NCI-H510A treated with DMSO at 0.1 percent for 48 hours (cell line): ENCODE measurements at places on chromosomes 2 and 18.

- DNase-seq = no peak
These were observed 33.3 kb downstream of the VSNL1 start for GRCh38 chr2:17573804-17574175.

DNA sequence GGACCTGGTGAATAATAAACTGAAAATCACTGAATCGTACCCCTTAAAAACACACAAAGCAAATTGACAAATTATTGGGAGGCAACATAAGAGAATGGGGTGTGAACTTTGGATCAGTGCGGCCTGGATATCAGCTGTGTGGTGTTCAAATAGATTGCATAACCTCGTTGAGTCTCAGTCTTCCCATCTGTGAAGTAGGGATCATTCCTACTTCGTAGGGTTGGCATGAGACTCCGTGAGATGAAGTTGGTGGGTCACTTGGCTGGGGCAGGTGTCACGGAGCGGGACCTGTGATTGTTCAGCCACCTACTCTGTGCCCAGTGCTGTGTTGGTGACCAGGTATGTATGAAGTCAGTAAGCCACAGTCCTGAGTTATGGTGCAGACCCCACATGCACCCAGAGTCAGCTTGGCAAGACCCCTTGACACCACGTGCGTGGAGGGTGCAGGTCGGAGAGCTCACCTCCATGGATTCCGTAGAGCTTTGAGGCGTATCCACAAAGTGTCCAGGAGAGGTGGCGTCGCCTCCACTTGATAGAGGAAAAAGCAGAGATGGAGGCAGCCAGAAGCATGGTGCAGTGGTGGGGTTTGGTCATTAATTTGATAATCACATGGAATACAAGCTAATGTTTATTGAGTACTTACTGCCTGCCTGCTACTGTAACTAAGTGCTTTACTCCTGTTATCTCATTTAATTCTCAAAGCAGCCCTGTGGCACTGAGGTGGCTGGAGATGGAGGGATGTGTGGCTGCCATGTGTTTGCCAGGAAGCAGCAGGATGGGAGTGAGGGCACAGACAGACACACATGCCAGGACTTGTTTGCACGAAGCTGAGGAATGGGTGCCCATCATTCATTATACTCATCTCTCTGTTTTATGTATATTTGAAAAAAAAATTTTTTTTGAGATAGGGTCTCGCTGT lies 35.8 kb downstream of the HPCAL1 start:
- no peak for DNase-seq

GRCh38 chr2:174544156-174544555 lies 53.4 kb downstream of the WIPF1 start:
- no peak for DNase-seq

GRCh38 chr2:172098287-172098649 lies 4.4 kb downstream of the DLX2 start:
- no peak for DNase-seq

- no peak for DNase-seq
These were observed 109.3 kb downstream of the ADCYAP1 start for GRCh38 chr18:1013951-1014350.

DNA sequence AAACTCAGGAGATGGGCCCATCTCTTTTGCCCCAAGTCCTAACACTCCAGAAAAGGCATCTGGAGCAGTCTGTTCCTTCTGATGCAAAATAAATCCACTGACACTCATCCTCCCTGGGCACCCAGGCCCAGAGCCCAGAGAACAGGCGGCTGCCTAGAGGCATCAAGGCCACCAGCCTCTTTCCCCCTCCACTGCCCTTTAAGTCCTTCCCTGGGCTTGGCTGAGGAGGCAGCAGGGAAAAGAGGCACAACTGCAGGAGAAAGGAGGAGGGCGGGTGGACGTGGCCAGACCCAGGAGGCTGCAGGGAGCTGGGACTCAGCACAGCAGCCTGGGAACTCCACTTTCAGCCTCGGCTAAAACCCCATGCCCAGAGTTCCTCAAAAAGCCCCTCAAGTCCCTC lies 99.7 kb upstream of the ID2 start:
- DNase-seq = no peak

DNA sequence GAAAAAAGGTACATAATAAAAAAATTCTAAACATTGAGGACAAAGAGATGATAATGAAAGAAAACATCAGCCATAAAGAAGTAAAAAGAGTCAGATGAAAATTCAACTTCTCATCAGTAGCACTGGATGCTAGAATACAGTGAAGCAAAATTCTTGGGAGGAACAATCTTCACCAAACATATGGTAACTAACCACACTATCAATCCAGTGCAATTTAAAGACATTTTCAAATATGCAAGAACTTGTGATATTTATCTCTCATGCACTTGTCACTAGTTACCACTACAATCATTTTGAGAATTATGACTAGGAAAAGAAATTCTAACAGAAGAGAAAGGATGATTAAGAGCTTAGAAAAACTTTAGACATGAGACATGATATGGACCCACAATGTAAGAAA lies 127.4 kb downstream of the RTTN start:
- no peak for DNase-seq

GRCh38 chr2:159002462-159003111 lies 34.1 kb downstream of the TANC1 start:
- DNase-seq = no peak

- DNase-seq = no peak
These were observed 31.2 kb upstream of the CDKL4 start for GRCh38 chr2:39275016-39275415.

- DNase-seq = no peak
These were observed 1310.8 kb upstream of the CHAC2 start for GRCh38 chr2:52456561-52457377.

DNA sequence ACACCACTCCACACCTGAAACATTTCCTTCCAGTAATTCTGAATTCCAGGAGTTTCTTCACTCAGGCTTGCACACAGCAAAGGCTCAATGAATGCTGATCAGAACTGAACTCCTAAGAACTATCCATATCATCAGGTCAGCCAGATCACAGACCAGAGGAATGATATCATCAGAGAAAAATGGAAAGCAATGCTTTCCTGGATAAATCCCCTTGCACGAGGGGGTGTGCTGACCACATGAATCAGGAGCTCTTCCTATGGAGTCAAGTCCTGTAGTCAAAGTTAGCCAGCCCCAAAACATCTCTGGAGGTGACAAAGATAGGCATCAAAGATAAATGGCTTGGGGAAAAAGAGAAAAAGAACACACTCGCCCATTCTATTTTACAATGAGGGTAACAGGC lies 83.8 kb upstream of the ACVR2A start:
- no peak for DNase-seq
